ENCODE measurements at places on chromosomes 3 and 15. TPM values are rescaled to one million over a fixed set of nuclear protein-coding genes. Genes with fewer than 3 reads are reported as not detected.

DNA sequence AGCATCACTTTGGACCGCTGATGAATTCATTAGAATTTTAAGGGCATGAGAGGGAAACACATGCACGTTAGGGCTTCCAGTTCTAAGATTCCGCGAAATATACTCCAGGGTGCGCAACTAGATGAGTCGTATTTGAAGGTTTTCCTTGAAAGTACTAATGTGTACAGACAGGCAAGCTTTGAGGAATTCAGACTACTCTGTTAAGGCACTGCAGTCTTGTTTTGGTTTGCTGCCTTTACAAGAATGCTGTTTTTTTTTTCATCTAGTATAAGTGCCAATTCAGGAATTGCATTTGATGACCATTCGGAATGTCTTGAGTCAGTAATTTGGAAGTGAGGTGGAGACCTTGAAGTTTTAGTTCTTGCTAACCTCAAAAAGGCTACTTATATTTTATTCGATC, 19.1 kb downstream of the TRNT1 start:
- no peak for DNase-seq
- H3K36me3 ChIP-seq: peaks cover 20% of the 10 kb centered on the region
- H3K27ac ChIP-seq: no peak overlapping the region
- H3K27me3 ChIP-seq: no peaks in the 10 kb centered on the region

DNA sequence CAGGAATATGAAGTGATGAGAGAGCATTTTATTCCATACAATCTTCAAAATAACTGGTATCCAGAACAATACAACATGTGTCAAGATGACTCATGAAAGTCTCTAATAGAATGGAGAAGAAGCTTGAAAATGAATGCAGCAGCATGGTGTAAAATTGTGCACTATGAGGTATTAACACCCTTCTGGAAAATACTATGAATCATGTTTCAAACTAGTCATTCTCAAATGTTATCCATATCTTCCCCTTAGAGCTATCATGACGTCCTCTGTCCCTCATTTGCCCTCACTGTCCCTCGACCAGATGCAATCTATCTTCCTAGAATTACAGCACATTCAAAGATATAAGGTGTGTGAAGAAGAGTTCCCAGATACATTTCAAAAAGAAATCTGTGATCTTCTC, 198.2 kb downstream of the NECTIN3 start:
- H3K36me3 ChIP-seq: no peaks in the 10 kb centered on the region
- H3K4me3 ChIP-seq: no peak overlapping the region
- no peaks in the 10 kb centered on the region for H3K27me3 ChIP-seq

- no peak overlapping the region for H3K4me3 ChIP-seq
- no peak overlapping the region for H3K27ac ChIP-seq
- H3K27me3 ChIP-seq: peaks cover 6% of the 10 kb centered on the region
- H3K4me1 ChIP-seq: peaks cover 13% of the 10 kb centered on the region
These were observed 1.3 kb upstream of the TMIE start for GRCh38 chr3:46699676-46700523.

GRCh38 chr3:45180051-45180450, 33.9 kb upstream of the CDCP1 start:
- no peaks in the 10 kb centered on the region for H3K27me3 ChIP-seq
- no peak overlapping the region for H3K27ac ChIP-seq
- H3K36me3 ChIP-seq: no peaks in the 10 kb centered on the region
- H3K4me3 ChIP-seq: no peak overlapping the region

GRCh38 chr15:40080104-40080503, 28.6 kb downstream of the BMF start:
- H3K36me3 ChIP-seq: no peaks in the 10 kb centered on the region
- H3K4me1 ChIP-seq: peaks cover 36% of the 10 kb centered on the region
- H3K27me3 ChIP-seq: no peaks in the 10 kb centered on the region
- no peak overlapping the region for H3K4me3 ChIP-seq

GRCh38 chr15:100306098-100306497, 35.7 kb downstream of the ADAMTS17 start:
- H3K36me3 ChIP-seq: no peaks in the 10 kb centered on the region
- no peak overlapping the region for H3K4me3 ChIP-seq
- H3K4me1 ChIP-seq: no peaks in the 10 kb centered on the region
- no peak overlapping the region for H3K27ac ChIP-seq
- no peaks in the 10 kb centered on the region for H3K27me3 ChIP-seq

DNA sequence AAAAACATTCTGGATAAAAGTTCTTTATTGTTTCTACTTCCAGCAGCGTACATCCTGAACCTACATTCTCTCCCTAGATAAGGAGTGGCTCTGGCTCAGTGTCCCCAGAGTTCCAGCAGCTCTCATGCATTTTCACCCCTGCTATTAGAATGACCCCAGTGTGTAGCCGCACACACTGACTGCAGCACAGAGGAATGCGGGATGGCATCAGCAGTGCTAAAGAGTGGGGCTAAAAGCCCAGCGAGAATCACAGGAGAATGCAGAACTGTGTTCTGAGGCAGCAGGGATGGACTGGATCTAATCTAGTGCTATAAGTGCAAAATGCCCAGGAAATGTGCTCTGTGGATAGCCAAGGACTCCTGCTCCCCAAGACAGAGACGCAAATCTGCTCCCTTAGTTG, 66.4 kb upstream of the TJP1 start:
- peaks cover 18% of the 10 kb centered on the region for H3K27me3 ChIP-seq
- H3K4me3 ChIP-seq: no peak overlapping the region
- no peaks in the 10 kb centered on the region for H3K4me1 ChIP-seq
- H3K36me3 ChIP-seq: no peaks in the 10 kb centered on the region
- no peak for DNase-seq

DNA sequence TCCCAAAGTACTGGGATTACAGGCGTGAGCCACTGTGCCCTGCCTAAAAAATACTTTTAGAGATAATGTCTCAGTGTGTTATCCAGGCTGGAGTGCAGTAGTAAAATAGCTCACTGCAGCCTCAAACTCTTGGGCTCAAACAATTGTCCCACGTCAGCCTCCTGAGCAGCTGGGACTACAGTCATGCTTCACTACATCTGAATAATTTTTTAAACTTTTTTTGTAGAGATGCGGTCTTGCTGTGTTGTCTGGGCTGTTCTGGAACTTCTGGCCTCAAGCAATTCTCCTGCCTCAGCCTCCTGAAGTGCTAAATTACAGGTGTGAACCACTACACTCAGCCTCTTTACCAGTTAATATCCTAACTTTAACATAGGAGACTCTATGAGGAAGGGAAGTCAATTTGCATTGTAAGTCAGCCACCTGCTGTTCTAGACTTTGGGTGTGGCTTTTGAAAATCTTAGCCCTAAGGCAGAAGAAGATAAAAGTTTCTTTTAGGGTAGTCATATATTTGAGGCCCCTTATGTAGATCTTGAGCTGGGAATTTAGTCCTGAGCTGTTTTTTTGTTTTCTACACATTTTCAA, 78.2 kb upstream of the RASGRP1 start:
- H3K4me1 ChIP-seq: no peaks in the 10 kb centered on the region
- peaks cover 14% of the 10 kb centered on the region for H3K27me3 ChIP-seq
- H3K27ac ChIP-seq: no peak overlapping the region
- no peak for DNase-seq

- H3K27ac ChIP-seq: no peak overlapping the region
- no peaks in the 10 kb centered on the region for H3K4me1 ChIP-seq
- no peaks in the 10 kb centered on the region for H3K27me3 ChIP-seq
- DNase-seq: no peak
These were observed 198.9 kb downstream of the P3H2 start for GRCh38 chr3:189921770-189922169.

- H3K4me3 ChIP-seq: no peak overlapping the region
- no peak overlapping the region for H3K27ac ChIP-seq
- no peaks in the 10 kb centered on the region for H3K36me3 ChIP-seq
- peaks cover 28% of the 10 kb centered on the region for H3K4me1 ChIP-seq
These were observed 91.7 kb upstream of the MITF start for GRCh38 chr3:69647511-69648110.

GRCh38 chr3:46845397-46845859, 17.8 kb downstream of the MYL3 start:
- H3K27me3 ChIP-seq: peaks cover 8% of the 10 kb centered on the region
- peaks cover 14% of the 10 kb centered on the region for H3K4me1 ChIP-seq
- H3K27ac ChIP-seq: peak overlapping the region; percentile 3
- H3K36me3 ChIP-seq: no peaks in the 10 kb centered on the region
- no peak for DNase-seq

GRCh38 chr3:111932946-111933345, 45.9 kb upstream of the ABHD10 start:
- H3K27me3 ChIP-seq: no peaks in the 10 kb centered on the region
- DNase-seq: peak; percentile 88
- peaks cover 4% of the 10 kb centered on the region for H3K36me3 ChIP-seq
- peak overlapping the region; percentile 17 for H3K4me3 ChIP-seq

- no peak overlapping the region for H3K27ac ChIP-seq
- H3K4me1 ChIP-seq: peaks cover 21% of the 10 kb centered on the region
- H3K4me3 ChIP-seq: no peak overlapping the region
- no peaks in the 10 kb centered on the region for H3K36me3 ChIP-seq
- no peaks in the 10 kb centered on the region for H3K27me3 ChIP-seq
- DNase-seq: peak; percentile 43
These were observed 12.6 kb upstream of the COL8A1 start for GRCh38 chr3:99625643-99626416.

DNA sequence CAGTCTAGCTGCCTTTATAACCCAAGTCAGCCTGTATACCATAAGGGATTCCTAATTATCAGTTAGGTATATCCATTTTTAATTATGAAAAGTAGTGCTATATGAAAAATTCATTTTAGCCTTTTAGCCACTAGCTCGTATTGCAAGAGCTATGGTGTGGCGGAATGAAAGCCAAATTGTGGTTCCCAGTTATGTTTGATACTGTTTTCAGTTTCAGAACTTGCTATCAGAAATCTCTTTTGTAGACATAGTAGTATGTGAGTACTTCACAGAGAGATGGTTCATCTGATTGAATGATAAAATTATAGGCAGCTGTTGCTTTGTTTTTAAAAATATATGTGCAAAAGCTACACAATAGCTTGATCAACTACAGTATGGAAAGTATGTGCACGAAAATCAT, 134.6 kb downstream of the SLC25A26 start:
- peaks cover 16% of the 10 kb centered on the region for H3K4me1 ChIP-seq
- H3K27me3 ChIP-seq: no peaks in the 10 kb centered on the region
- no peak overlapping the region for H3K4me3 ChIP-seq
- H3K27ac ChIP-seq: no peak overlapping the region
- DNase-seq: no peak

DNA sequence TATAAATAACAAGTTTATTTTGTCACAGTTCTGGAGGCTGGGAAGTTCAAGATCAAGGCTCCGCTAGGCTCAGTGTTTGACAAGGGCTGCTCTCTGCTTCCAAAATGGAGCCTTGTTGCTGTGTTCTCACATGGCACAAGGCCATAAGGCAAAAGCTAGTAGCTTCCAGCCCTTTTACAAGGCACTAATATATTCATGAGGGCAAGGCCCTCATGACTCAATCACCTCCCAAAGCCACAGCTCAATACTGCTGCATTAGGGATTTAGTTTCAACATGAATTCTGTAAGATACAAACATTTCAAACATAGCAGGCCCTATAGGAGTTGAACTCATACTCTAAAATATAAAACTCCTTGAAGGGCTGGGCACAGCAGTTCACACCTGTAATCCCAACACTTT, 30.2 kb downstream of the ZBTB11 start:
- no peaks in the 10 kb centered on the region for H3K27me3 ChIP-seq
- no peak overlapping the region for H3K4me3 ChIP-seq
- no peak overlapping the region for H3K27ac ChIP-seq
- peaks cover 14% of the 10 kb centered on the region for H3K4me1 ChIP-seq
- no peak for DNase-seq

- peaks cover 2% of the 10 kb centered on the region for H3K27me3 ChIP-seq
- no peaks in the 10 kb centered on the region for H3K36me3 ChIP-seq
- no peak overlapping the region for H3K4me3 ChIP-seq
- H3K4me1 ChIP-seq: no peaks in the 10 kb centered on the region
These were observed 9.1 kb upstream of the DAZL start for GRCh38 chr3:16614033-16615031.

DNA sequence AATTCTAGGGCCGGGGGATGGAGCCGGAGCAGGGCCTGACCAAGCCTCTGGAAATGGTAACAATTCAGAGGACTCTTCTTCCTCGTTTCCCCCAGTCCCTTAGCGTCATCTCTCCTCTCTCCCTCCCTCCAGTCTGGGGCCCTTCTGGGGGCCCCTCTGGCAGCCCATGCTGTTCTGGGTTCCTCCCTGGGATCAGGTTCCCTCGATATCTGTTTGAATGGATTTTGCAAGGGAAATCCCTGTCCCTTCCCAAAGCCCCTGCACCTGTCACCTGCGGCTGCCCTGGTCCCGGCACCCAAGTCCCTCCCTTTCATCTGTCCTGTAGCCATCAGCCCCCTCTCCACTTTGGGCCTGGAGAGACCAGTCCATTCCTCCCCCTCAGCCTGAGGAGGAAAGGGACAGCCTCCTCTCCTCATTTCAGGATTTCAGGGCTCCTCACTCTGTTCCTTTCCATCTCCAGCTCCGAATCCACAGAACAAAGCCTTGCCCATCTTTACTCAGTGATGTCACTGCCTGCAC, 1.7 kb upstream of the PLCB2 start:
- peaks cover 2% of the 10 kb centered on the region for H3K27me3 ChIP-seq
- no peaks in the 10 kb centered on the region for H3K36me3 ChIP-seq

DNA sequence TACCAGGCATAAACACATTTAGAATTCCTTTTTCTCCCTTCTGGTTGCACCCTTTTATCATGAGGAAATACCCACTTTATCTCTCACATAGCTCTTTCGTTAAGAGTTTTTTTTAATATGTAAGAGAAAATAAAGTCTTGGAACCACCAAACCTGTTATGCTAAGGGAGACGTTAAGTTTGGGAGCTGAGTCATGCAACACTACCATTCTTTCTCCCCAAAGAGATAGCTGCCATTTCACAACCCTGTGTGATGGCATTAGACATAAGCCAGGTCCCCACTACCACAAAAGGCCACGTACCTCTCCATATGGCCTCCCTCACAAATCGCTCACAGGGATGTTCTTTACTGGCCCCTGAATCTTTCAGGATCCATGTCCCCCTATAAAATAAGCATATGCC, 7.6 kb upstream of the NIPA1 start:
- no peak overlapping the region for H3K27ac ChIP-seq
- no peak overlapping the region for H3K4me3 ChIP-seq
- no peaks in the 10 kb centered on the region for H3K36me3 ChIP-seq

- H3K36me3 ChIP-seq: peaks cover 4% of the 10 kb centered on the region
- H3K27me3 ChIP-seq: no peaks in the 10 kb centered on the region
- H3K4me3 ChIP-seq: no peak overlapping the region
These were observed 23.1 kb downstream of the TNFAIP8L3 start for GRCh38 chr15:51071578-51071977.

- H3K4me3 ChIP-seq: no peak overlapping the region
- no peak for DNase-seq
- no peaks in the 10 kb centered on the region for H3K27me3 ChIP-seq
- H3K27ac ChIP-seq: no peak overlapping the region
- H3K36me3 ChIP-seq: no peaks in the 10 kb centered on the region
- no peaks in the 10 kb centered on the region for H3K4me1 ChIP-seq
These were observed 340.1 kb downstream of the NAALADL2 start for GRCh38 chr3:175198991-175199783.

SRP14 gene
- 260 TPM for total RNA-seq

KY gene
- total RNA-seq: not detected

SLC6A20 gene
- not detected for total RNA-seq

GRK7 gene
- total RNA-seq: not detected

SOX2 gene
- total RNA-seq: not detected

DOCK3 gene
- 0.16 TPM for total RNA-seq

SPSB4 gene
- total RNA-seq: 0.22 TPM

ALDH1A2 gene
- 34.9 TPM for total RNA-seq

ISLR gene
- total RNA-seq: not detected

LEKR1 gene
- 0.21 TPM for total RNA-seq

FOXL2 gene
- 0.12 TPM for total RNA-seq

ATP13A4 gene
- total RNA-seq: not detected

NOX5 gene
- total RNA-seq: 0.07 TPM
